ENCODE measurements at places on chromosomes 1 and 21.

- DNase-seq = no peak
These were observed 35.9 kb upstream of the MPZL1 start for GRCh38 chr1:167685844-167686243.

DNA sequence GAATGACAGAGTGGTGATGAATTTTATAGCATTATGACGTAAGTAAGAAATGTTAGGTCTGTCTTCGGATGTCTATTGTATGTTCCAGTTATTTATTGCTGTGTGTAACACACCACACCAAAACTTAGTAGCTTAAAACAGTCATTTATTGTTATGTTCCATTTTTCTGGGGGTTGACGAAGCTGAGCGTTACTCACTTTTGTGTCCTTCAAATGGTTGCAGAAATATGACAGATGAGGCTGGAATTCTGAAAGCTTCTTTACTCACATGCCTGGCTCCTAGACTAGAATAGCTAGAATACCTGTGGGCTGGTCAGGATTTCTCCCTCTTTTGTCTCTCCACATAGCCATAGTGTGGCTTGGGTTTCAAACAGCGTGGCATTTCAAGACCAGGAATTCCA lies 62.1 kb upstream of the S1PR1 start:
- DNase-seq = no peak

- DNase-seq = peak; percentile 15
These were observed 207.6 kb upstream of the NFIA start for GRCh38 chr1:60874718-60875117.

DNA sequence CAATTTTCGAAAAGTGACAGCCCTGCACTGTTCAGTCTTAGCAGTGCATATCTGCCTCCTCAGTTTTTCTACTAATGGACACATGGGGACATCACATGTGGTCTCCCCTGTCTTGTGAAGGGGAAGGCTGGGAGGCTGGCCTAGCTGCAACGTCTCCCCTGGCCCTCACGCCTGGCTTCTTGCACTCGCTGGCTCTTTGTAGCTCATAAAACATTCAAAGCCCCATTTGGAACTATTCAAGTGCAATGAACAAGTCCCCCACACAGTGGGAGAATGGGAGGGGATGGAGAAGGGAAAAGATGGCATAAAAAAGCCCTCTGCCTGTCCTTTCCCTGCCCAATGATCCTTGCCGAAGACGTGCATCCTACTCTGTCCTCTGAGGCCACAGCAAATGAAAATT lies 73.6 kb downstream of the PGBD5 start:
- no peak for DNase-seq

- DNase-seq = no peak
These were observed 11.2 kb downstream of the F11R start for GRCh38 chr1:161009602-161010211.

DNA sequence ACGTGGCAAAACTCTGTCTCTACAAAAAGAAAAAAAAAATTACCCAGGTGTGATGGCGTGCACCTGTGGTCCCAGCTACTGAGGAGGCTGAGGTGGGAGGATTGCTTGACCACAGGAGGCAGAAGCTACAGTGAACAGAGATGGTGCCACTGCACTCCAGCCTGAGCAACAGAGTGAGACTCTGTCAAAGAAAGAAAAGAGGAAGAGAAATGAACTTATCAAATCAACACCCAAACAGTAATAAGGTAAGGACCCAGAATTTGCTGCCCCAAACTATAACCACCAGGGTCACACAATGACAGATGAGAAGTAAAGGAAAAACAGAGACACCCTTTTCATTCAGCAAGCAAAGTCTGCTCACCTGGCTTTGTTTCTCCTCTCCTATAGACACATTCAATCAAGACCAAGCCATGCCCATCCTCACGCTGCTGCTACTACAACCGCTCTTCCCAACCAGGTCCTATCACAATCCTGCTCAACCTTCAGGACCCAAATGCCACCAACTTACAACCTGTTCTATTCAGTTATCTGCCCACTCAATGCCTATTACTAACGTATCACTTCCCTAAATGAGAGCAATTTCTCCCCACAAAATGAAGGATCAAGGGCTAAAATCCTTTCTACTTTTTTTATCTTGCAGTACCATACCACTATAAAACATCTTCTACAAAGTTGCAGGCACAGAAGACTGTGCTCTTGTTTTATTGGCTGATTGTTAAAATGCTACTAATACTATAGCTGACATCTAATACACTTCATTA lies 183.5 kb downstream of the RERE start:
- DNase-seq = no peak

GRCh38 chr1:156868341-156868740 lies 7.7 kb downstream of the NTRK1 start:
- no peak for DNase-seq

GRCh38 chr1:69898403-69898947 lies 306.9 kb downstream of the LRRC40 start:
- no peak for DNase-seq

DNA sequence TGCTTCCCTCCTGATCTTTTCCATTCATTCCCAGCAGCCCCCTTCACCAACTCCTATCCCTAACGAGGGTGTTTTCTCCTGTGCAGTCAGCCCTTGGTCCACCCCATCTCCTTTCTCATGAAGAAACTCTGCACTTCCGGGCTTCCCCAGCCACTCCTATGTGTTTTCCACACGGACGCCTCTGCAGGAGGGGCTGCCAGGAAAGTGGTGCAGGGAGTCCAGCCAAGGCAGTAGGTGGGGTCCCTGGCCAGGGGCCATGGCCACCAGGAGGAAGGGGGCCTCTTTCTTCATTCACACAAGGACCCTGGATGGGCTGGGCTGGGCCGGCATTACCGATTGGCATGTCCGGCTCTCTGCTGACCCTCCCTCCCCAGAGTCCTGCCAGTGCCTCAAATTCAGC lies 72.8 kb upstream of the EFHD2 start:
- DNase-seq = no peak

DNA sequence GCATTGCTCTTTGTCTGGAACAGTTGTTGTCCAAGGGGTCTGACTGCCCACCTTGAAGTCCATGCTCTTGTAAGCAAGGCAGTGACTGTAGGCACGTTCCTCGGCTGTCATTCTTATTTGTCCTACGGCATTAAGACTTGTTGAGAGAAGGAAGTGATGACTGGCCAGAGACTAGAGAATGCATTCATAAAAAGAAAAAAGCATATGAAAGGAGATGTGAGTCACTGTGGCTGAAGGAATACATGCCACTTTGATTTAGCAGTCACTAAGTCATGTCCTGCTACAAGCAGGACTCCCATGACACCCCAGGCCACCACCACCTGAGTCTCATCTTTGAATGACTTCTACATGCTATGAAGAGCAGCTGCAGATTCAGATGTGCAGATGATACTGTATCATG lies 50.5 kb downstream of the CNN3 start:
- no peak for DNase-seq
